Fibroblast of skin of right biceps (primary cell): ENCODE measurements at places on chromosomes 6 and 20.

- peak; percentile 36 for DNase-seq
Measured at GRCh38 chr6:119110601-119111548, 32.4 kb upstream of the FAM184A start.

- no peak for DNase-seq
Measured at GRCh38 chr6:106360989-106361430, 493 bp downstream of the CRYBG1 start.

DNA sequence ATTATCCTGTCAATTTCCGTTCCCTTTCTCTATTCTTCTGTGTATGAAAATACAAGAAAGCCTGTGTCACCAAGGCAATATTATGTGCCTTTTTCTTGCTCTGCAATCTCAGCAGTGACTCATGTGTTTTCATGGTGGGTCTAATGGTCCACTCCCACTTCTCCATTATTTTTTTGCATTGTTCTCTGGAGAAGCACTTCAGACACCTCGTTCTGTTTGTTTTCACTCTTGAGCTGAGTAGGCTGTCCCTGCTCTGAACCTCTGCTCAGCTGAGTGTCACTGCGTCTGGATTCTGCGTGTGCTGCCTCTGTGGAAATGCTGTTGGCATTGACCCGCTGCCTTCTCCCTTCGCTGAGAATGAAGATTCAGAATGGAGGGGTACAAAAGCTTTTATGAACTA, 230.6 kb downstream of the TMEM242 start:
- no peak for DNase-seq

GRCh38 chr6:96934087-96934486, 9.6 kb downstream of the KLHL32 start:
- no peak for DNase-seq

DNA sequence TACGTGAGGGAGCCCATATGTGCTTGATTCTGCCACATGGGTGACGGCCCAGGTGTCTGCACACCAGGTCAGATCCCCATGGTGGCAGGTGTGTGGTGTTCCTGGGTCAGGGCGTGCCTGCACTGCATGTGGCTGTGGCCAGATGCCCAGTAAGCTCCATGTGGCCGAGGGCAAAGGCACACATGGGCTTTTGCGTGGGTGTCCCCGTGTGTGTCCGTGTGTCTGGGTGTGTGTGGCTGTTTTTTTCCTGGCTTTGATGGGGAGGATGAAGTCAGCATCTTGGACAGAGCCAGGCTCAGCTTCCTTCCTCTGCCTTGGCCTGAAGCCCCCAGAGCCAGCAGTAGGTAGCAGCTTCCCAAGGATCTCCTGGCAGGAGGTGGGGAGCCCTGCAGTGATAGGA, 1.5 kb upstream of the TNXB start:
- DNase-seq, result no peak

- no peak for DNase-seq
Measured at GRCh38 chr6:163646866-163647265, 232.3 kb downstream of the QKI start.

GRCh38 chr6:38326837-38327236, 312.9 kb downstream of the BTBD9 start:
- DNase-seq, result no peak

DNA sequence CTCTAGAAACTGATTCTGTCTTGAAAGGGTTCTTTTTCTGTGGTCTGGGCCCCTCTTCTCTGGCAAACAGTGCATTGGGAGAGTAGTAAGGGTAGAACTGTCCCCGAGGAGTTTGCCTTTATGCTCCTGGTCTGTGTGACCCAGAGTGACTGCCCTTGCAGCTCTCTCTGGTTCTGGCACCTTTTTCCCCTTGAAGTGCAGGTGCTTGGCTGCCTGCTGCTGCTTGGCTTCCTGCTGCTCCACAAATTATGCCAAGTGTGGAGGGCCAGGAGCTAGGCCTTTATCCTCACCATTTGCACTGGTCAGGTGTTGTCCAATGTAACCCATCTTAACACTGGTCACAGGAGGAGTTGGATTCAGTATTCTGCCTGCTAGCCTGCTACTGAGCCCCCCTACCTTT, 11.2 kb downstream of the KIZ start:
- DNase-seq, result no peak

- peak; percentile 21 for DNase-seq
Measured at GRCh38 chr6:165662041-165662748, 846 bp downstream of the PDE10A start.

- DNase-seq, result peak; percentile 25
Measured at GRCh38 chr6:144617191-144617590, 332.1 kb downstream of the UTRN start.

- no peak for DNase-seq
Measured at GRCh38 chr6:57243954-57244353, 21.8 kb upstream of the RAB23 start.

- DNase-seq, result no peak
Measured at GRCh38 chr6:117908246-117909068, 1.4 kb downstream of the SLC35F1 start.

- DNase-seq, result no peak
Measured at GRCh38 chr20:17733767-17734304, 34.1 kb downstream of the BANF2 start.

GRCh38 chr6:33722103-33722623, 10.7 kb upstream of the UQCC2 start:
- no peak for DNase-seq

GRCh38 chr20:50034567-50035180, 51.9 kb downstream of the SNAI1 start:
- no peak for DNase-seq

- DNase-seq, result no peak
Measured at GRCh38 chr6:134082191-134082590, 29.8 kb upstream of the SLC2A12 start.

DNA sequence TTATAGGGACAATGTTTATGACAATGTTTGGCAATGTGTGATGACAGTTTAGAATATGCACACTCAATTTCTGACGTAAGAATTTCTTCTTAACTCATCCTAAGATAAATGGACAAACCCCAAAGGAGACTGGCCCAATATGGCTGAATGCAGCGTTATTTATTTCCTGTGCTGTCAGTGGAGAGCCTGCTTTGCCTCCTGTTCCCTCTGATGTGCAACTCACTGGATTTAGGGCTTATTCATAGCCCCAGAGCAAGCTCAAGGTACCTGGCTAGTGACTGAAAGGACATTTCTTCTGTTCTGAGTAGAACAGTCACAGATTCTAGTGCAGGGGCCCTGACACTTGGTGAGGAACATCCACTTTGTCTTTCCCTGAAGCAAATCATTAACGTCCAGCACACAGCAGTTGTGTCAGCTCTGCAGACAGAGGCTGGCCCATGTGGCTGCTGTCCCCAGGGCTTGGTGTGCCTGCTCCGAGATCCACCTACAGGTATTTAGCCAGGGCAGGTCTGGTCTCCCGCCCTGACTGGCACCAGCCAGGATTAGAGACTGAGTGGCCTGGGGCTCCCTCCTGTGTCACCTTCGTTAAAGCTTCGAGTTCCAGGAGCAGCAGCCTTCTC, 64.8 kb downstream of the FARS2 start:
- no peak for DNase-seq
